Large intestine (tissue), 12 donors: ENCODE measurements at places on chromosomes 4 and X. TPM values are rescaled to one million over a fixed set of nuclear protein-coding genes. Genes with fewer than 3 reads are reported as not detected.

RBM46 gene
- polyA plus RNA-seq: 0.06 TPM

SPATA4 gene
- 0.09 TPM for polyA plus RNA-seq

CT45A2 gene
- not detected for polyA plus RNA-seq

RHOXF2 gene
- not detected for polyA plus RNA-seq

RADX gene
- 8.5 TPM for polyA plus RNA-seq

LRRC66 gene
- 7.8 TPM for polyA plus RNA-seq

BEND2 gene
- polyA plus RNA-seq: not detected

CDX4 gene
- not detected for polyA plus RNA-seq

DNA sequence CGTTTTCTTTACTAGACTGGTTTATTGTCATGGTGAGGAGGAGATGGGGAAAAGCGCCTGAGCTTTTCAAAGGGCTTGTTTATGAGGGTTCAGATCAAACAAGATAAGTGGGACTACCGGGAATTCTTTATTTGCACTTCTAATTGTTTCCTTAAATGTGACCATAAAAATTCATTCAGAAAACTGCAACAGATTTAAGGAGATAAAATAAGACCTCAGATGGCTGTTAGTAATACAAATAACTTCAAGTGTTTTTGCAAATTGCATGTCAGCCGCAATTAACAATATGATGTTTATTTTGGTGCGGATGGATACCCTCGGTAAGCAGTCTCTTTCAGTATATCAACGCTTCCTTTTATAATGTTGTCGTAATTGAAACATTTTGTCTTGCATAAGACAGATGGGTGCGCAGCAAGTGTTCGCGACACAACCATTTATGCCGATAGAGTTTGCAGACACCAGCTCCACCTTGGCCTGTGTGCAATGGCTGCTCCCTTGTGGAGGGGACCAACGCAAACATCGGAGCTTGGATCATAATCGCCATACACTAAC is 151.0 kb downstream of the C4orf33 start:
- H3K36me3 ChIP-seq: no peaks in the 10 kb centered on the region
- H3K27ac ChIP-seq: no peak overlapping the region
- no peak for DNase-seq

GRCh38 chrX:9706421-9706820 is 59.2 kb downstream of the GPR143 start:
- peaks cover 2% of the 10 kb centered on the region for H3K4me1 ChIP-seq
- H3K27me3 ChIP-seq: no peaks in the 10 kb centered on the region
- no peak overlapping the region for H3K27ac ChIP-seq

DNA sequence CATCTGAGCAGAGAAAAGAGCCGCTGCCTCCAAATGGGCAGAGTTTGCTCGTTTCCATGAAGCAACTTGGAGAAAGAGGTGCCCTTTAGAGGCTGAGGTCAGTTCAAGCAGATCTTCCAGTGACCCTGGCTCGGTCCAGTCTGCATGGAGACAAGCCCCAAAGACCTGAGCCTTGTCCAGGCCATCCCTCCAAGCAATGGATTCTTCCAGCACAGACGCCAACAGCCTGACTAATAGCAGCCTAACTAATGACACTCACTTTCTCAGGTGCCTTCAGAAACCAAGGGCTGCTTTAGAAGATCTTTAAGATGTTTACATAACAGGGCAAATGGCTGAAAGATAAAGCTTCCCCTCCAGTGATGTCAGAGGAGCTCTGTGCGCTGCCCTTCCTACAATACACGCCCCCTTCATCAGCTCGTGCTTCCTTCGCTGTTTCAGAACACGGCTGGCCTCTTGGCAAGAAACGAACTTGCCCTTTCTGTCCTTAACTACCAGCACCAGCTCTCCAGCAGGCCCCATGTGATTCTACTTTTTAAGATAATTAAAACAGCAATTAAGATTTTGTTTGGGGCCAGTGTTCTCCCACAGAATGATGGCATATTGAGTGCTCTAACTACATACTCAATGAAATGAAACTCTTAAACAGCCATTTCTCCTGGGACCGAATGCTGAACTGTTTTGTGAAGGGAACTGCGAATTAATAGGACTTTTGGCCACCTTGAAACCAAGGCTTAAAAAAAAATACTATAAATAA is 119.0 kb downstream of the GPR143 start:
- no peaks in the 10 kb centered on the region for H3K4me1 ChIP-seq
- no peaks in the 10 kb centered on the region for H3K36me3 ChIP-seq
- no peak overlapping the region for H3K4me3 ChIP-seq

DNA sequence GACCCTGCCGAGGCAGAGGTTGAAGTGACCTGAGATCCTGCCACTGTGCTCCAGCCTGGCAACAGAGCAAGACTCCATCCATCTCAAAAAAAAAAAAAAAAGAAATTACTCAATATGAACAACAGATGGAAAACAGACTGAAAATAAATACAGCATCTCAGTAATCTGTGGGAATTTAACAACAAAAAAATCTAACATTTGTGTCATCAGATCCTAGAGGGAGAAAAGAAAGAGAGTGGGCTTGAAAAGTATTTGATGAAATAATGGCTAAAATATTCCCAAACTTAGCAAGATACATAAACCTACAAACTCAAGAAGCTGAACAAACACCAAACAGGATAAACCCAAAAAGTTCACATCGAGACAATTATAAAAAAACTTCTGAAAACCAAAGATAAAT is 84.7 kb downstream of the CENPC start:
- no peak overlapping the region for H3K4me3 ChIP-seq
- DNase-seq: no peak
- no peaks in the 10 kb centered on the region for H3K27me3 ChIP-seq
- H3K27ac ChIP-seq: no peak overlapping the region
- no peaks in the 10 kb centered on the region for H3K4me1 ChIP-seq

GRCh38 chr4:121950680-121951520 is 960 bp downstream of the TRPC3 start:
- no peaks in the 10 kb centered on the region for H3K36me3 ChIP-seq
- peaks cover 9% of the 10 kb centered on the region for H3K4me1 ChIP-seq
- H3K4me3 ChIP-seq: peak overlapping the region; percentile 45
- peak; percentile 7 for DNase-seq
- peaks cover 55% of the 10 kb centered on the region for H3K27me3 ChIP-seq

GRCh38 chr4:185755451-185755850 is 56.5 kb downstream of the SORBS2 start:
- no peaks in the 10 kb centered on the region for H3K36me3 ChIP-seq
- no peaks in the 10 kb centered on the region for H3K4me1 ChIP-seq
- DNase-seq: no peak
- H3K4me3 ChIP-seq: no peak overlapping the region
- no peak overlapping the region for H3K27ac ChIP-seq

DNA sequence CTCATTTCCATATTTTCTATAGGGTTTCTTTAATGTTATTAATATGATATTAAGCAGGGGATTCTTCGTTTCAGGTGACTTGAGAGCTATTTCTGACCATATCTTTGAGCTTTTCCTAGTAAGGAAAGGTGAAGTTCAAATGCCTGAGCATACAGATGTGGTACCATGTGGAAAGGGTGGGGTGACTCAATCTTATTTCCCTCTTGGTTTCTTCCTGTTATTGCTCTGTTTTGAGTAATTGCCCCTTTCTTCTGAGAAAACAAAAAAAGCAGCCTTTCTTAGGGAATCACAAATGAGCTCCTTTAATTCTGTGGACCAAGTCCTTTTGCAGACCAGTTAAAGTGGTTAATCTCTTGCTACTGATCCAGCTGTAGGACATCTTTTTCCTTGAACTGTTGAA is 41.0 kb upstream of the AGA start:
- no peak for DNase-seq
- no peaks in the 10 kb centered on the region for H3K4me1 ChIP-seq
- no peaks in the 10 kb centered on the region for H3K27me3 ChIP-seq
- H3K4me3 ChIP-seq: no peak overlapping the region
- H3K27ac ChIP-seq: no peak overlapping the region

DNA sequence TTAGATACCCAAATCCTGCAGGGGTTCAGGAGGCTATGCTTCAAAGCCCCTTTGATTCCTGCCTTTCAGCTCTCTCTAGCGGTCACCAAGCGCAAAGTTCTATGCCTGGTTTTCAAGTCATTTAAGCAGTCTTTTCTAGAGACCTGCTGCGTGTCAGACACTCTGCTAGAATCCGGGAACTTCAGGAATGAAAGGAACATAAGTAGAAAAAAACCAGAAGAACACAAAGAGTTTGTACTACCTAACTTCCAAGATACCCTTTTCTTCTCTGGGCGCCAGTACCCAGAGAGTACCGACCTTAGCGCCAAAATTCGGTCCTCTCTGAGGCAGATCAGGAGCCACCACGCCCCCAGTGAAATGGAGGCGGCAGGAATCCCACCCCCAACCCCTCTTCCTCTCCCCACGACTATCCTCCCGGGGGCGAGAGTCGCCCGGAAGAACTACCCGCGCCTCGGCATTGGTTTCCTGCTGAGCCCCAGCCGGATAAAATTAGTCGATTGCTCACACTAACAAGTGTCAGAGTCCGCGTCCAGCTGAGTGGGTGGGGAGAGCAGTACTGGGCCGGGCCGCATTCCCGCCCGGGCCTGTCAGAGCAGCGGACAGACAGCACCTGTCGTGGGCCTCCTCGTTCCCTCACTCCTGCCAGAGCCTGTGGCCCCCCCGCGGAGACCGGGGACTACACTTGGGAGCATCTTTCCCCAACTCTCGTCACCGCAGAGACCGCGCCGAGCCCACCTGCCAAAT is 78.8 kb downstream of the RLIM start:
- peak; percentile 80 for DNase-seq
- no peaks in the 10 kb centered on the region for H3K36me3 ChIP-seq
- peak overlapping the region; percentile 55 for H3K4me3 ChIP-seq

DNA sequence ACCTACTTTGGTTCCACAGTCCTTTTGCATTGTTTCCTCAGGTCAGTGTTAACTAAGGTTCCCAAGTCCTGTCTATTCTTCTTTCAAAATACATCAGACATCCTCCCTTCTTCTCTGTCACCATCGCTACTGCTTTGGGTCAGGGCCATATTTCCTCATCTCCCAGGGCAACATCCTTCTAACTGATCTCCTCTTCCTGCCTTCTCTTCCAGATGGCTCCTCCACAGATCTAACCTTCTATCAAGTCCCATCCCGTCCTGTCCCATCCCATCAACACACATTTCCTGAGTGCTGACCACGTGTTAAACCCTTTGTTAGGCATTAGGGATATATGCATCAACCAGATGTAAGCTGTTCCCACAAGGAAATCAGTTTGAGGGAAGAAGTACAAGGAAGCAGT is 25.9 kb downstream of the PLAC1 start:
- H3K27ac ChIP-seq: no peak overlapping the region
- H3K4me1 ChIP-seq: no peaks in the 10 kb centered on the region
- H3K4me3 ChIP-seq: no peak overlapping the region
- no peaks in the 10 kb centered on the region for H3K36me3 ChIP-seq
- no peak for DNase-seq

DNA sequence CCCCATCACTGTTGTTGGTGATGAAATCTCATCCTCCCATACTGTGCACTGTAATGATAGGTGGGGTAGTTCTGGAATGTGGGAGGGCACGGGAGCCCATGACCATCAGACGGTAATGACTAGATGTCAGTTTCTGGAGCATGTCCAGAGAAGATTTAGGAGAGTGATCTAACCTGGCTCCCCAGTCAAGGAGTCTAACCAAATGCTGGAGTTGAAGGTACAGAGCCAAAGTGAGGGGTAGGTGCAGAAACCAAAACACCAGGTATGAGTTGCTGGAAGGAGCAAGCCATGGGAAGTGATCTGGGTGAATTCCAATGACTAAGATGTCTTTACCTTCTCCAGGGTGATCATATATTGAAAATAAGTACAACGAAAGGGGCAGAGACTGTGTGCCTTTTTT is 296.9 kb downstream of the INPP4B start:
- peak overlapping the region; percentile 84 for H3K27ac ChIP-seq
- no peak overlapping the region for H3K4me3 ChIP-seq
- peaks cover 28% of the 10 kb centered on the region for H3K4me1 ChIP-seq
- no peak for DNase-seq

GRCh38 chr4:1808396-1808795 is 15.3 kb downstream of the FGFR3 start:
- H3K27ac ChIP-seq: peak overlapping the region; percentile 36
- peaks cover 54% of the 10 kb centered on the region for H3K4me1 ChIP-seq
- no peak overlapping the region for H3K4me3 ChIP-seq
- no peak for DNase-seq
- H3K27me3 ChIP-seq: no peaks in the 10 kb centered on the region
- H3K36me3 ChIP-seq: peaks cover 63% of the 10 kb centered on the region

DNA sequence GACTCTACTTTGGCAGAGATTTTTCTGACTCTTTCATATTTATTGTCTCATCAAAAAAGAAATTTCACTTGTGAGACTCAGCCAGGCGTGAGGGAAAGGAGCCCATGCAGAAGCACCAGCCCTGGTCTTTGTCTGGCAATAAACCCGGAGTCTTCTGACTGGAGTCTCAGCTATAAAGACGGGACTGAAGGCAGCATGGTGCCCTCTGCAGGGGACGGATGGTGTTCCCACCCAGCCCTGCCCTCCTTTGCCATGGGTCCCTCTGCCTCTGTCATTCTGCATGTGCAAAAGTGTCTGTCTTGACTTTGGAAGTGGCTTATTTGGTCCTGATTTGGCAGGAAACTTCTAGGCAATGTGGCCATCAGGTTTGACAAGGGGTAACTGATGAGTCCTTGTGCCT is 14.2 kb downstream of the ZNF185 start:
- H3K4me3 ChIP-seq: no peak overlapping the region
- no peaks in the 10 kb centered on the region for H3K27me3 ChIP-seq
- no peaks in the 10 kb centered on the region for H3K4me1 ChIP-seq
- no peak overlapping the region for H3K27ac ChIP-seq

GRCh38 chrX:9518889-9519288 is 54.0 kb downstream of the TBL1X start:
- no peak overlapping the region for H3K27ac ChIP-seq
- no peak for DNase-seq
- no peaks in the 10 kb centered on the region for H3K4me1 ChIP-seq
- no peaks in the 10 kb centered on the region for H3K27me3 ChIP-seq
- H3K36me3 ChIP-seq: no peaks in the 10 kb centered on the region

DNA sequence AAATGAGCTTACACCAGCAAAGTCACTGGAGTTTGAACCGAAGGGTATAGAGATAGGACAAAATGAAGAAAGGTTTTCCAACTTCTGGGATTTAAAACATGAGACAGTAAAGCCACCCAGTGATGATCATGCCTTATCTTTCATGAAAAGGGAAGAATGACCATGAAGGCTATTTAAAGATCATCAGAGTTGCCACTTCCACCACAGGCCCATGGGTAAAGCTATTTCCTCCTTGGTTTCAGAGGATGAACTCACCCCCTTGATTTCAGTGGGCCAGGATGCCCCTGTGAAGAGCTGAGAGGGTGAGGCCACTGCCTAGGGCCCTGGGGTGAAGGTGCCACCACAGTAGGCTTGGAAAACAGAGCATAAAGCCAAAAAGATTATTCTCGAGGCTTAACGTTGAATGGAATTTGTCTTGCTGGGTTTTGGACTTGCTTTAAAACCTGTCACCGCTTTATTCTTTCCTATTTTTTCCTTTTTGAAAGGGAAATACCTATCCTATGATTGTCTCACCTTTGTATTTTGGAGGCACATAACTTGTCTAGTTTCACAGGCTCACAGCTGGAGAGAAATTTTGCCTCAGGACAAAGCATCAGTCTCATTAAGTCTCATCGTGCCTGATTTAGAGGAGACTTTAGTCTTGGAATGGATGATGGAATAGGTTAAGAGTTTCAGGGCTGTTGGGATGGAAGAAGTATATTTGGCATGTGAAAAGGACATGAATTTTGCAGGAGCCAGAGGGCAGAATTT is 254.0 kb downstream of the SNCA start:
- H3K4me3 ChIP-seq: no peak overlapping the region
- H3K36me3 ChIP-seq: no peaks in the 10 kb centered on the region
- DNase-seq: no peak
- H3K27ac ChIP-seq: no peak overlapping the region
- no peaks in the 10 kb centered on the region for H3K27me3 ChIP-seq

GRCh38 chr4:85084371-85085094 is 118.0 kb upstream of the WDFY3 start:
- H3K4me3 ChIP-seq: no peak overlapping the region
- H3K4me1 ChIP-seq: no peaks in the 10 kb centered on the region
- H3K27ac ChIP-seq: no peak overlapping the region
- peak; percentile 14 for DNase-seq
